ENCODE measurements at places on chromosomes 12 and 14.
A peak's percentile ranks its signal among the peaks of the same experiment; 100 is the strongest.

DNA sequence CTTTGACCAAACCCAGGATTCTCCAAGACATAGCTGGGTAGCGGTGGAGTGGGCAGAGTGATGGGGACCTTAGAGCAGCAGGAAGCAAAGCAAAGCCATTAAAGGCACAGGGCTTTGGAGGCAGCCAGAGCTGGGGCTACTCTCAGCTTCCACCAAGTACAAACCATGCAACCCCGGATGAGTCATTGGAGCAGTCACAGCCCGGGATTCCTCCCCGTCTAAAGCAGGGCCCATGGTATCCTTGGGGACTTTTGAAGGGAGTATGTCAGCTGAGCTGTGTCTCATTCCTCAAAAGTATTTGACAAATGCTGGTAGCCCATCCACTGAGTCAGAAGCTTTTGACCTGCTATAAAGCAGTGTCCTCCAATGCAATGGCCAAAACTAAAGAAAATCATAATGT lies 9.7 kb upstream of the IFI27 start:
- DNase-seq = no peak

- DNase-seq = no peak
These were observed 20.5 kb downstream of the VEZT start for GRCh38 chr12:95238150-95238549.

GRCh38 chr12:52245962-52246569 lies 13.0 kb downstream of the KRT7 start:
- DNase-seq = no peak

- DNase-seq = no peak
These were observed 62.0 kb upstream of the SYT1 start for GRCh38 chr12:78802593-78802992.

GRCh38 chr12:92000597-92000996 lies 145.0 kb downstream of the BTG1 start:
- no peak for DNase-seq

DNA sequence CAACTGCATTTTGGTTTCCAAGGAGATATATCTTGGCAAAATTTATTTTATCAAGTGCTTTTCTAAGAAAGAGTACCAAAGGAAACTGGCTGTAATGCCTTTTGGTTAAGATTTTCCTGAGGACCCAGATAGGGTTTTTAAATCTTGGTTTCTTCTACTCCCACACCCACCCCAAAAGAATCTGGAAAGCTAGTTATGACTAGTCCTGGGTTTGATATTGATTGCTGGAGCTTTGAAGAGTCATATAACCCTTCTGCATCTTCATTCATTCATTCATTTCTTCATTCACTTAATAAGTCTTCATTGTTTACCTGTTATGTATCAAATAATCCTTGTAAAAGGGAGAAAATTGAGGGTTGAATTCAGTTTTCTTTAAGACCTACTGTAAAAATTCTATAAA lies 425.2 kb downstream of the PCNX1 start:
- no peak for DNase-seq

- peak; percentile 11 for DNase-seq
These were observed 410.9 kb downstream of the EGLN3 start for GRCh38 chr14:33539918-33540357.

DNA sequence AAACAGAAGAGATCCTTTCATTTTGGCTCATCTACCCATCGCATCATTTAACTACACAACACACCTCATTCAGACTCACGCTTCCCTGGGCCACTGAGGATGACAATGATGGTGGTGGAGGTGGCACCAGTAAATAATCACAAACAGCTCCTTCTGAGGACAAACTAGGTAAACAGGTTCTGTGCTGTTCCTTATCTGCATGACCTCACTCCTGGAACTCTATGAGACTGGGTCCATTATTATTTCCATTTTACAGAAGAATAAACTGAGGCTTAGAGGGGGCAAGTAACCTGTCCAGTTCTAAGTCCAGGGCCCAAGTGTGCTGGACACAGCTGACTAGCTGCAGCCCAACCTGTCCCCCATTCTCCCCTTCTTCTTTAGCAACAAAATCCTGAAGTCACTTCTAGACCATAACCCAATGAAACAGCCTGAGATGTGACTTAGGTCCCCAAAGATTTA lies 50.4 kb downstream of the ITPK1 start:
- DNase-seq = no peak

GRCh38 chr12:57255916-57256315 lies 4.9 kb upstream of the STAC3 start:
- no peak for DNase-seq

DNA sequence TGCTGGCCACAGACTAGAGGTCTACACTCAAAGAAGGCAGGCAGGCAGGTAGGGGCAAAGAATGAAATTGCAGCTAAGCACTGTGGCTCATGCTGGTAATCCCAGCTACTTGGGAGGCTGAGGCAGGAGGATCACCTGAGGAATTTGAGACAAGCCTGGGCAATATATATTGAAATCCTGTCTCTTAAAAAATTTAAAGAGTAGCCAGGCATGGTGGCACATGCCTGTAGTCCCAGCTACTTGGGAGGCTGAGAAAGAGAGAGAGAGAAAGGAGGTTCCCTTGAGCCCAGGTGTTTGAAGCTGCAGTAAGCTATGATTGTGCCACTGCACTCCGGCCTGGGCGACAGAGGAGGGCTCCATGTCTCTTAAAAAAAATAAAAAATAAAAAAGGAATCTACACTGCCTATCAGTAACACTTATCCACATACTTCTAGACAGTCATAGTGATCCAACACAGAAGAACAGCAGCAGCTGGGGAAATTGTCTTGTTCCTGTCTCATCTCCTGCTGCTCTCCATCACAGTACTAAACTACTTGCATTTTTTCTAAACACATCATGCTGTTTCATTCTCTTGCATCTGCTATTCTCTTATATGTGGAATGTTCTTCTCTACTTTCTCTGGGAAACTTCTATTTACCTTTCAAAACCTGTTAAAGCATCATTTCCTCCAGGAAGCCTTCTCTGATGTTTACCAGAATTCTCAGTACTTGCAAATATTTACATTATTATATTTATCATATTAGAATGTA lies 57.2 kb downstream of the ATF7 start:
- no peak for DNase-seq

DNA sequence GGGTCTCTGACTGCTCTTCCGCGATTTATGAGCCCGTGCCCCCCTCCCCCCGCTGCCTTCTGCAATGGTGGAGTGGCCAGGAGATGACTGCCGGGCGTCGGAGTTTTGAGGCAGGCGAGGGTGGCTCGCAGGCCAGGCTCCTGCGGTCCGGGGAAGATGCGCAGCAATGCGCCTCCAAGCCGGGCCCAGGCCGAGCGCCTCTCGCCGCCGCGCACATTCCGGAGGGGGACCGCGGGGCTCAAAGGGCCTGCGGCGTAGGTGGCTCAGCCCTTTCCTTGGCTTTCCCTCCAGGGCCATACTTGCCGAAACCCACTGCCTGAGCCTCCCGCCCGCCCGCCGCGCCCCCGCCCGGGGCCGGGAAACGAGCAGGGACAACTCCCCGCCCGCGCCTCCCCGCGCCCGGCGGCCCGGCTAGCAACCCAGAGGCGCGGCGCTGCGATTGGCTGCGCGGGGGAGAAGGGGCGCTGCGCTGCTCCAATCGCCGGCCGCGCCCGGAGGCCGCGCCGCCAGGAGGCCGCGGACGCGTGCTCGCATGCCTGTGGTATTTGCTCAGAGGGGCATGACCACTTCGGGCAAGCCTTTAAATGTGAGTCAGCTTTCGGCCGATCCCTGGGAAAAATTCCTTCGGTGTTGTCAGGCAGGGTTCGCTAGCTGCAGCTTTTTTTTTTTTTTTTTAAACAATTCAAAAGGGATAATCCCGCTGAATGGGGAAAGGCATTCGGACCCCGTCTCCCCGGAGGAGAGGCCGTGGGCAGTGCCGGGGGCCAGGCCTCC lies 157.9 kb upstream of the PARP11 start:
- DNase-seq = peak; percentile 57

GRCh38 chr12:130945786-130946492 lies 7.8 kb upstream of the ADGRD1 start:
- DNase-seq = no peak

- no peak for DNase-seq
These were observed 13.7 kb upstream of the PRPF39 start for GRCh38 chr14:45070215-45070614.

DNA sequence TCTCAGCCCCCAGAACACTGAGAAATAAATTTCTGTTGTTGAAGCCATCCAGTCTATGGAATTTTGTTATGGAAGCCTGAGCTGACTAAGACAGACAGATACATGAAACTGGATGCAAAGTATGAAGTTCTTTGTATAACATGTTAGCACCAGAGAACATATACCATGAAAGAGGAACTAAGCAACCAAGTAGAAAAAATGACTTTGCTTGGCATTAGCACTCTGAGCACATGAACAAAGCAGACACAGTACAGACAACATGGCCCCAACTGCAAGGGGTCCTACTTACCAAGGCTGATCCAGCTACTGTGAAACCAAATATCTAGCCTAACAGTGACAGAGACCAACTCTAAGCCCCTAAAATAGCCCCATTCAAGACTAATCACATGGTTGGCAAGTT lies 13.8 kb downstream of the EXOC5 start:
- no peak for DNase-seq

GRCh38 chr12:117832459-117833457 lies 136.0 kb downstream of the KSR2 start:
- no peak for DNase-seq

DNA sequence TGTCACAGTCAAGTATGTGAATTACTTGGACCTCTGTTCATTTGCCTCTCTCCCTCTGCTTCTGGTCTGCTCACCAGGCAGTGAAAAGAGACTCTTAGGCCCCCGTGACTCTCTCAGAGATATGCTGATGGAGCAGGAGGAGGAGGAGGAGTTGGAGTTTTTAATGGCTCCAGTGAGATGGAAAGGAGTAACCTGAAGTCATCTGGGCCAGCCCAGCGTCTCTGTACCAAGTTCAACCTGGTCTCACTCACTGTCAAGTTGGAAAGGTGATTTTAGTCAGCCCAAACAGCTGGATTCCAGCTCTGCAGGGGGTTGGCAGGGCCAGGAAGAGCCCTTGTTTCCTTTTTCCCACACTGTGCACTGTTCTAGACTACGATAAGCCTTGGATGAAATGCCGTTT lies 48.6 kb downstream of the SH2B3 start:
- DNase-seq = no peak

DNA sequence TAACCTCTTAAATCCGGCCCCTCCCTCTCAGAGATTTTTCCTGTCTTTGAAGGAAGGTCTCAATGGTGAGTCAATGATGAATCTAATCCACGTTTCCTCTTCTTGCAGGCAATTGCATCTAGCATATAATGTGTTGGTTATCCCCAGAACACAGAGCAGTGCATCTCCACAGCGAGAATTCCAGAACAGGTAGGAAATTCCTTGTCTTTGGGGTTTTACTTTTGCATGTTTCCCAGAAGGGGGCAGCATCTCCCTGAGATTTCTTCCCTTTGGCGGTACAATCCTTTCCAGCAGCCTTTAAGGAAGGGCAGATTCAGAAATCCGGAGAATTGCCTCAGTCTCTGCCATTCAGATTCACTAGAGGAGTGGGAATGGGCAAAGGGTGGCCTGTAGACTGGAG lies 128.0 kb downstream of the KCNA5 start:
- DNase-seq = peak; percentile 7

GRCh38 chr14:106564058-106564643 lies 1037.8 kb downstream of the TMEM121 start:
- no peak for DNase-seq

GRCh38 chr12:126424696-126425095 lies 1359.5 kb downstream of the AACS start:
- no peak for DNase-seq

DNA sequence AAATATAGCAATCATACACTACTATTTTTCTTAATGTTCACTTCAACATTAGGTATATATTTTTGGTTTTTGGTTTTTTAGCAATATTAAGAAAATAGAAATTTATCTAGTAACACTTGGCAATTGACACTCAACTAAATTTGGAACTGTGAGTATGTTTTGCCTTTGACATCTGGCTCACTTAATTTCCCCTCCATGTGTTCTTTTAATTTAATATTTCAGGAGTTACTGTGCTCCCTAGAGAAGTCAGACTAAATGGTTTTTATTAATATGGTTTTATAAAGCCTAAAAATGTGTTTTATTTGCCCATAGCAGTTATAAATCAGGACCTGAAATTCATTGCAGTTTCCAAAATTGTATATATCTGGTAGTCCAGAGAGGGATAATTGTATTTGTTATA lies 175.3 kb upstream of the AVPR1A start:
- no peak for DNase-seq

- no peak for DNase-seq
These were observed 25.1 kb upstream of the CRIP2 start for GRCh38 chr14:105449276-105450122.

- DNase-seq = no peak
These were observed 274.0 kb downstream of the VRK1 start for GRCh38 chr14:97071177-97071576.

DNA sequence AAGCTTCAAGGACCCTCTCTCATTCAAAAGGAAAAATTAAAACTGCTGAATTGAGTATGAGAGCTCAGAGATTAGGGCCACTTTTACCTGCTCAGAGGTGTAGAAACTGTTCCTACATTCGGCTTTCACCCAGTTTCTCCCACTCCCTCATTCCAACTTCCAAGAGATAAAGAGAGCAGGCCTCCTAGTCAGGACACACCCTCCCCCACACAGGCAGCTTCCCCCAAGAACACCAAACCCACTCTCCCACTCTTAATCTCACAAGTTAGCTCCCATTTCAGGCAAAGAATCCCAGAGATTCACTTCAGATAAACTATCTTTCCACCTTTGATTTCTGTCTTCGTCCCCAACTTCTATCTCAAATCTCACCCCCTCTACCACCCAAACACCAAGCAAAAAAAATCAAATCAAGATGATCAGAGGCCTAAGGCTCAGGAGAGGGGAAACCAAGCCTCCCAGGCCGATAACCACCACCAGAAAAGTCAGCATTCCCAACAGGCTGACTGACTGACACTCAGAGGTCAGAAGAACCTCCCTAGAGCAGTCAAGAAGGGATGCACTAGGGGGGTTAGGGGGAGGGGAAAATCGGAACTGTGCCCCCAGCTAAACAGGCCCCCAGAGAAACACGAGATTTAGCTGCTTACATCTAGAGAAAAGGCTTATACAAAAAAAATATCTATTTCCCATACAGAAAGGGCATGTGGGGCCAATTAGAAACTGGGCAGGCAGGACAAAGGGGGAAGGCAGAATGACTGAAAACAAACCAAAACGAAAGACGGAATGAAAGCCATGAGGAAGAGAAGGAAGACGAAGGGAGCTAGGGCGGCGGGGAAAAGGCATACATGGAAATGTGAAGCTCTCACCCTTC lies 13.2 kb upstream of the CDH24 start:
- DNase-seq = no peak

- DNase-seq = no peak
These were observed 141.0 kb upstream of the ARHGAP5 start for GRCh38 chr14:31936115-31936514.

GRCh38 chr12:1917172-1918070 lies 1.0 kb downstream of the CACNA2D4 start:
- no peak for DNase-seq

- DNase-seq = no peak
These were observed 25.9 kb downstream of the CKB start for GRCh38 chr14:103496776-103497175.

DNA sequence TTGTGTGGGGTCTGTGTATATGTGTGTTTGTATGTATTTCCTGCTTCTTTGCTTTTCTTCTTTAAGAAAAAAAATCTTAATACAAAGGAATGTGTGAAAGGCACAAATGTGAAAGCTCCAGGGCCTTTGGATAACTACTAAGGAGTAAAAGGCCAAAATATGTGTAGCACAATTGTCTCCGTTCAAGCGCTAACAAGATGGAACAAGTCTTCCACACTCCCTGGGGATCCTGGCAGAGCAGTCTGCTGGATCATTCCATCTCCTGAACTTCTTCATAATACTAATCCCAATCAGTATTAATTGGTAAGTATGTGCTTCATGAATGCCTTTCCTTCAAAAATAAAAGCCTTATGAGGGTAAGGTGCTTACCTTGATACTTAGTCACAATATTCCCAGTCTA lies 462.5 kb upstream of the TBX3 start:
- no peak for DNase-seq

GRCh38 chr14:103805708-103806107 lies 41.7 kb downstream of the PPP1R13B start:
- no peak for DNase-seq

Measured in globus pallidus (tissue), 1 donor.